Kidney (tissue), 22 donors: ENCODE measurements at places on chromosomes 6 and 20. TPM values are rescaled to one million over a fixed set of nuclear protein-coding genes. Genes with fewer than 3 reads are reported as not detected.

- no peak for DNase-seq
- no peaks in the 10 kb centered on the region for H3K27me3 ChIP-seq
- H3K4me1 ChIP-seq, result no peaks in the 10 kb centered on the region
- H3K36me3 ChIP-seq, result peaks cover 5% of the 10 kb centered on the region
These were observed 45.0 kb downstream of the ADNP start for GRCh38 chr20:50886184-50886790.

- DNase-seq, result no peak
- H3K36me3 ChIP-seq, result no peaks in the 10 kb centered on the region
- no peak overlapping the region for H3K27ac ChIP-seq
- H3K4me1 ChIP-seq, result no peaks in the 10 kb centered on the region
- H3K4me3 ChIP-seq, result no peak overlapping the region
These were observed 115.8 kb upstream of the SPTLC3 start for GRCh38 chr20:12893019-12893418.

The OTOR gene
- not detected for total RNA-seq

DNA sequence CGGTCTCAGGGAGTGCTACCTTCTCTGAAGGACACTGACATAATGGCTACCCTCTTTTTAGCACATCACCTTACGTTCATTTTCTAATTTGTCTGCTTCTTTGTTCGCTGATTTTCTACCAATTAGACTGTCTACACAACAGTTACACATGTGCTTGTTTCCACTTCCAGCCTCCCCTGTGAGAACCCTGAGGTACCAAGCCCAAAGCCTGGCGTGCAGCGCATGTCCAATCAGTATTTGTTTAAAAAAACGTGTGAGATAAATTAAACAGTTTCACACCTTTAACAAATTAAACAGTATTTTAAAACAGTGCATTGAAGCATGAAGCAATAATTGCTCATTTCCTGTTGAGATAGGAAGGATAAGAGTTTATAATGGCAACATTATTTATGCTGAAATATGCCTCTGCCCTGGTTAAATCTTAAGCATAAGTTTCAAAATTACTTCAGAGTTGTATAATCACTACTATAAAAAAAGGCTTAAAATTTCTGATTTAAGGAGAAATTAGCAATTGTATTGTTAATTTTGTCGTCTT, 88.9 kb downstream of the MAP3K5 start:
- peaks cover 3% of the 10 kb centered on the region for H3K4me1 ChIP-seq
- H3K4me3 ChIP-seq, result no peak overlapping the region
- H3K27me3 ChIP-seq, result no peaks in the 10 kb centered on the region
- DNase-seq, result no peak
